Cortex of kidney (tissue), 1 donor: ENCODE measurements at places on chromosomes 12 and 14.

GRCh38 chr12:80352474-80352873 lies 91.6 kb upstream of the PTPRQ start:
- DNase-seq: no peak

GRCh38 chr14:92308716-92309115 lies 14.2 kb upstream of the SLC24A4 start:
- DNase-seq: no peak

DNA sequence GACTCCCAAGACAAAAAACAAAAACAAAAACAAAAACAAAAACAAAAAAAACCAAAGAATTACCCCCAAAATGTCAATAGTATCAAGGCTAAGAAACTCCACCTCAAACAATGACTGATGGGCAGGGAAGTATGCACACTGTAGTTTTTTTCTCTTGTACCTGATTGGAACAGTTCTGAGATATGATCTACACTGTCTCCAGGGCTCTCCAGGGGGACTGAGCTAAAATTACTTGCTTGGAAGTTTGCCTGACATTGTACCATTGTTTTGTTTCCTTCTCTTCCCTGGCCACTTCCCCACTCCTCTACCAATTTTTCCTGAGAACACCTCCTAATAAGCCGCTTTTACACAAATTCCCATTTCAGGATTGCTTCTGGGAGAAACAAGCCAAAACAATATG lies 22.3 kb upstream of the CATSPERB start:
- no peak for DNase-seq

GRCh38 chr12:124554429-124555029 lies 12.9 kb downstream of the NCOR2 start:
- DNase-seq: no peak
